ENCODE measurements at places on chromosomes 6 and 20.
A peak's percentile ranks its signal among the peaks of the same experiment; 100 is the strongest.

GRCh38 chr6:47535316-47536225 is 58.0 kb downstream of the CD2AP start:
- no peak for DNase-seq

DNA sequence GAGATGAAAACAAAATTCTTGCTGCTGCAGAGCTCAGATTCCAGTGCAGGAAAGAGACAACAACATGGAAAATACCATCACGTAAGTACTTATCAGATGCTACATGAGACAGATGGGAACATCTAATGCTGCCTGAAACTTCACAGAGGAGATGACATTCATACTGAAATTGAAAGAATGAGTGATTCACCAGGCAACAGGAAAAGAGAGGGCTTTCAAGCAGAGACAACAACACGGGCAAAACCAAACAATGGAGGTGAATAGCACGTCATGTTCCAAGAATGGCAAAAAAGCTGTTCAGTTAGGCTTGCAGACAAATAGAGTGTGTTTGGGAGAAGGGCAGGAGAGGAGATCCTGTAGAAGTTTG is 39.3 kb downstream of the GTF2H5 start:
- DNase-seq = peak; percentile 15

DNA sequence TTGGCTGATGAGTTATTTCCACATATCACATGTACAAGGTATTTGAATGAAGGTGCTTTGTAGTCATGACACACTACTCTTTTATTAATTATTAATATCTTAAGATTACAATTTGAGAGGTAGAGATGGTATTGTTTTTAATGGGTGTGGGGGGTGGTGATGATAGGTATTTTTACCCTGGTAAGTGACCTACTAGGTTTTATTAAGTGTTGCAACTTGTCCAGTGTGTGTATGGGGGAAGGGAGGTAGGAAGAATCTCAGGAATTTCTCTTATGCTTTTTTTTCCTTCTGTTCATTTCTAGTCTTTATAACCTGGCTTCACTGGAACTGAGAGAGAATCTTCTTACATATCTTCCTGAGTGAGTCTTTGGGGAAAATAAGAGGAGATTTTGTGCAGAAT is 101.4 kb downstream of the LRRC1 start:
- no peak for DNase-seq

GRCh38 chr6:45704056-45704800 is 311.4 kb downstream of the CLIC5 start:
- DNase-seq = no peak

GRCh38 chr6:45787384-45787783 is 228.3 kb downstream of the CLIC5 start:
- DNase-seq = no peak

DNA sequence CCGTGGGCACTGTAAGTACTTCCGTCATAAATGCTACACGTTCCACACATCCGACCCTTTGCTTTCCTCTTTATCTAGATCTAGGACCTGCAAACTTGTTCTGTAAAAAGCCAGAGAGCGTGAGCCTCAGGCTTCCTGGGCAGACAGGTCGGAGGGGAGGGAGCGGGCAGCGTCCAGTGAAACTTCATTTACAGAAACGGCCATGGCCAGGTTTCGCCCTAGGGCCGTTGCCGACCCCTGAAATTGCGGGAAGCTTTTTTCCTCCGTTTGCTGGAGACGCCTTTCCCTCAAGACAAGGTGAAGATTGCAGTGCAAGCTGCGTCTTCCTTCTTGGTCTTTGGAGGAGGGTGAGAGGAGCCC is 155.4 kb downstream of the DLL1 start:
- no peak for DNase-seq

DNA sequence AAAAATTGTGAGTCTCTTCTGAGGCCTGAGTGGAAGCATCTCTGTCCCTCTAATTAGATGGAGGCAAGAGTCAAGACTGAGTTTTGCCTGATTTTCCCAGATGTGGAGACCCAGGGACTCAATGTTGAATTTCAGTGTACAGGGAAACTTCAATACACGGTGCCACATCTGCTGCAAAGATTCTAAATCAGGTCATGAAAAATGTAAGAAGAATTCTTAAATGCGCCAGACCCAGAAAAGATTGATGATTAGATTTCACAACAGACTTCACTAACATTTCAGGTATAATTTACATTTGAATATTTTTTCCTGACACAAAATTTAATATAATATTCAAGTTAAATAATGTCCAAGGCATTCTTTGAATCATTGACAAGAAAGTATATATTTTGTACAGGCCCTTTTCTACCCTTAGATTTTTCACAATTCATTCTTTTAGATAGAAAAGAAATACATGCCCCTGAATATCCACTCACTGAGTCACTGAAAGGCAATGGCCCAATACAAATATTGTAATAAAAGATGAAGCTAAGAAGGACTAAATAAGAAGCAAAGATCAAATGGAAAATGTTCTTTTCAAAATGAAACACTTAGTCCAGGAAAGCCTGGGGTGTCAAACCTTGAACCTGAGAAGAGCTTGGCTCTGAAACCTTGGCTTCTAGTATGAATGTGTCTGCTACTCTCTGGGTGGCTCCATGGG is 18.2 kb upstream of the HDGFL1 start:
- DNase-seq = no peak

GRCh38 chr6:36361071-36361470 is 24.4 kb upstream of the BNIP5 start:
- no peak for DNase-seq

- DNase-seq = no peak
Measured at GRCh38 chr20:63463400-63464288, 8.8 kb downstream of the KCNQ2 start.

DNA sequence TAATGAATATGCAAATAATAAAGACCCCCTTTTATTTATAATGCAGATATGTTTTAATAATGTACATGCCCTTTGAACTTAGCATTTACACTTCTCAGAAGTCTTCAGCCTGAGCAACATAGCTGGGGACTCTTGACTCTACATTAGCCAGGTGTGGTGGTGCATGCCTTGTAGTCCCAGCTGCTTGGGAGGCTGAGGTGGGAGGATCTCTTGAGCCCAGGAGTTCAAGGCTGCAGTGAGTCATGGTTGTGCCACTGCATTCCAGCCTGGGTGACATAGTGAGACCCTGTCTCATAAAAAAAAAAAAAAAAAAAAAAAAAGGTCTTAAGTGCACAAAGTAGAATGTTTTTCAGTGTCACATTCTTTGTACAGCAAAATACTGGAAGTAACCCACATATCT is 17.3 kb upstream of the MAPK13 start:
- no peak for DNase-seq

DNA sequence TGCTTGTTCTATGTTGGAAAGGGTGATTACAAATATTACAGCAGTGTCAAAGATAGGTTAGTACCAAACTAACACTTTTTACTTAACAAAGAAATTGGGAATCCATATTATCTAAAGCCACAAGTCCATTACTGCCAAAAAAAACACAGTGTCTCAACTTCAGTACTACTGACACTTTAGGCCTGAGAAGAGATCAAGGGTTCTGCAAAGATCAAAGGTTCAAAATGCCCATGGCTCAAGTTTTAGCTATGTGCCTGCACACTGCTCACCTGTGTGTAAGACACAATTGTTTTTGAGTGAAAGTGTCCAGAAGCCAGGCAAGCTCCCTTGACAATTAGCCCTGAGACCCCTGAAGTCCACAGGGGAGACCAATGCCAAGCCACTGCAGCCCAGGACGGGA is 132.6 kb downstream of the ZMYND8 start:
- no peak for DNase-seq

DNA sequence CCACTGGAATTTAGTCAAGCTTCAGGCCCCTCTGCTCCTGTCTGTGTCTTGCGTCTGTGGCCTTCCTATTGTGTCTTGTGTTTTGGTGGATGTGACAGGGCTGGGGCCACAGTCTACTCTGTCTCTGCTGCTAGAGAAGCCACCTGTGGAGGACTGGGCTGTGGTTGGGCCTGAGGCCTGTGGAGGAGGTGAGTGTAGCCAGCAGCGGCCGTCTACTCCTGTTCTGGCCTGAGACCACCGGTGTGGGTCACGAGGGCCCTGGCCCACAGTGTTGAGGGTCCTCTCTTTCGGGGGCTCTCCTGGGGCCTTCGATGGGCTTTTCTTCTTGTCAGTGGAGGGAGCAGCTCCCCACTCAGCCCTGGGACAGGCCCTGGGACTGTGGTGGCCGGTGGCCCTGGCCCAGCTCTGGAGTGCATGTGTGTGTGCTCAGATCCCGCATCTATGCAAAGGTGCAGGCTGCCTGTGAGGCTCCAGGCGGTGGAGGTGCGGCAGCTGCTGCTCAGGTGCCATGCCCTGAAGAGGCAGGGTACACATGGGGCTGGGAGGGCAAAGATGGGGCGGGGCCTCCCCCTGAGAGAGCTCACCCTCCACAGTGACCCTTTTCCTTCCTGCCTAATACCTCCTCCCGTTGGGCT is 20.8 kb downstream of the SDCBP2 start:
- no peak for DNase-seq

DNA sequence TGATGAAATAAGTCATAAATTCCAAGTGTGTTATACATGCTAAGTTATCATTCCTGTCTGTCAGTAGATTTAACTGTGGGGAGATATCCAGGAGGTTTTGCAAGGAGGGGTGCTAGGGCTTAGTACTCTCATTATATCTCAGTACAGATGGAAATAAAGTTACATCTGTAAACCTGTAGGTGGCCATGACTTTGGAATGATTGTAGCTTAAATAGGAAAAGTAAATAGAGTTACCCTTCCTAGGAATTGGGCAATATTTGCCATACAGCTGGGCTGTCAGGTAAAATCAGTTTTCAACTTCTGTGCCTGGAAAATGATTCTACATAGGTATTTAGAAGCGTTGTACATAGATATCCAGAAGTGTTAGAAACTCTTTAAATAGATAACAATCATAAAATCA is 19.8 kb upstream of the TGM3 start:
- no peak for DNase-seq

GRCh38 chr6:152636021-152636608 is 1.0 kb downstream of the SYNE1 start:
- DNase-seq = no peak

DNA sequence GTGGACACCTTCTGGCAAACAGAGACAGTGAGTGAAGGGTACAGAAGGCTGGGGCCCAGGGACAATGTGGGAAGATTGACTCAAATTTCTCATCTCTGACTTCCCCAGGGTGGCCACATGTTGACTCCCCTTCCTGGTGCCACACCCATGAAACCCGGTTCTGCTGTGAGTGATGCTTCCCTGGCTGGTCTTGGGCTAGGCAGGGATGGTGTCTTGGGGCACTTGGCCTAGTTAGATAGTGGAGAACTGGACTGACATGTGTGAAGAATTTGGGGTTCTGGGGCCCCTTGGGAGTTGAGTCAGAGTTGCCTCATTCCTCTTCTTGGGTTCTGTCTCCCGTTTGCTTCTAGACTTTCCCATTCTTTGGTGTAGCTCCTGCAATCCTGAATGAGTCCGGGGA is 34.2 kb downstream of the GSS start:
- DNase-seq = no peak

- DNase-seq = no peak
Measured at GRCh38 chr20:49210101-49210756, 9.0 kb upstream of the DDX27 start.

DNA sequence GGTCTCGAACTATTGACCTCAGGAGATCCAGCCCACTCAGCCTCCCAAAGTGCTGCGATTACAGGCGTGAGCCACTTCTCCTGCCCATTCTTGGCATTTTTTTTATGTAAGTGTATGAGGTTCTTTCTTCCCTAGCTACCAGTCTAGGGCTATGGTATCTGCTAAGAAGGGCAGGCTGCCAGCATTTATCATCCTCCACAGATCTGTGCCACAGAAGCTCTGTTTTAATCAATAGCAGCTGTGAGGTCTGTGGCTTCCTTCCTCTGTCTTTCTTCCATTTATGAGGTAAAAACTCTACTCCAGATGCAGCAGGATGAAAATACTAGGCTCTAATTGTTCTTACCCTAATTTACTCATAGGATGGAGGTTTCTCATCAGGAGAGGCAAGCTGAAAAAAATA is 1382.4 kb upstream of the ADGRB3 start:
- DNase-seq = no peak

DNA sequence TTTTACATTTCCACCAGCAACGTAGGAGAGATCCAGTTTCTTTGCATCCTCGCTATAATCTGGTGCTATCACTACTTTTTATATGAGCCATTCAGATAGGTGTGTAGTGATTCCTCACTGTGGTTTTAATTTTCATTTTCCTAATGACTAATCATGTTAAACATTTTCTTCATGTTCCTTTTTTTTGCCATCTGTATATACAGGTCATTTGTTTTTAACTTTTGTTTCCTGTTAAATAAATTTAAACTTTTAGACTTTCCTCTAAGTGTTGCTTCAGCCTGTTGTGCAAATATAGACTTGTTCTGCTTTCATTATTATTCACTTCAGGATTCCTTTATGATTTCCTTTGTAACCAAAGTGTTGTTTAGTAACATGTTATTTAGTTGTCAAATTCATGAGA is 697.4 kb downstream of the PTPRT start:
- no peak for DNase-seq

GRCh38 chr20:50398821-50399554 is 111.2 kb upstream of the PTPN1 start:
- DNase-seq = no peak

GRCh38 chr6:118403036-118403435 is 145.1 kb upstream of the PLN start:
- no peak for DNase-seq

DNA sequence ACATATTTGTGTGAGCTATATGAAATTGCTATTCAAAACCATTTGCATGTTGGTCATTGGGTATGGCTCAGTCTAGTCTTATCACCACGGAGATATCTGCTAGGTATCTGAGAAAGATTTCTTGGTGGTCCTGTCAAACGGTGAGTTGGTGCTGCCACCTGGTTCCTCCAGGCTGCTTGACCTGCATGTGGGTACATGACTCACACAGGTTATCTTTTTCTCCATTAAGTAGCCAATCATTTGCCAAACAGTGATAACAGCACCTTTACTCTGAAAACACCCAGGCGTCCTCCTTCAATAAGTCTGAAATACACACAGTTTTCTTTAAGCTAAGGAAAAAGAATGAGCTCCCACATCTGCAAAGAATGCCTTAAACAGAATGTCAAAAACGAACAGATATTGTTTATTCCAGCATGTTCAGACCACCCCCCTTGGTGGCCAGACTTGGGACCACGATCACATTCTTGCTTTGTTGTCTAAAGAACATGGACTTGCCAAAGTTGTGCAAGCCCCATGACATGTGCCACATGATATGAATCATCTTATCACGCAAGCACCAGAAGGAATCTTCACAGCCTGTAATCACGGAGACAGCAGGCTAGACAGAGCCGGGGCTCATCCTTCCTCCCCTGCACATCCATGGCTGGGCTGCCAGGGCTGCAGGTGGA is 200.7 kb upstream of the THBS2 start:
- DNase-seq = no peak

Measured in stimulated activated CD4-positive, alpha-beta T cell treated with anti-CD3 and anti-CD28 coated beads, Interleukin-4, amount 100 ng/mL, for 4 hours (primary cell).